K562 (cell line): ENCODE measurements at places on chromosomes 16 and 17.

DNA sequence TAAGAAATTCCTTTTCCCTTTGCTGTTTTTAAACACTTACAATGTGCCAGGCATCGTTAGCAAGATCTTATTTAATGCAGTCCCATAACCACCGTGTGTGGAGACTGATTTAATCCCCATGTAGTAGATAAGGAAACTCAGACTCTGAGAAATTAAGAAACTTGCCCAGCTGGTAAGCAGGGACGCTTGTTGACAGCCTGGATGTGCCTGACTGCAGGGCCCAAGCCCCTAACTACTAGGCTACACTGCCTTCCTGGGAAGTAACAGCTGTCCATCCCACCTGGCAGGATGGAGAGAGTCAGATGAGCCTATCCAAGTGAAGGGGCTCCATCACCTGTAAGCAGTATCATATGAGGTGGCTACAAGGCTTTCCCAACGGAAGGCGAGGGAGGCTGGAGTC, 23.1 kb downstream of the CDK5RAP3 start:
- DNase-seq, result no peak

DNA sequence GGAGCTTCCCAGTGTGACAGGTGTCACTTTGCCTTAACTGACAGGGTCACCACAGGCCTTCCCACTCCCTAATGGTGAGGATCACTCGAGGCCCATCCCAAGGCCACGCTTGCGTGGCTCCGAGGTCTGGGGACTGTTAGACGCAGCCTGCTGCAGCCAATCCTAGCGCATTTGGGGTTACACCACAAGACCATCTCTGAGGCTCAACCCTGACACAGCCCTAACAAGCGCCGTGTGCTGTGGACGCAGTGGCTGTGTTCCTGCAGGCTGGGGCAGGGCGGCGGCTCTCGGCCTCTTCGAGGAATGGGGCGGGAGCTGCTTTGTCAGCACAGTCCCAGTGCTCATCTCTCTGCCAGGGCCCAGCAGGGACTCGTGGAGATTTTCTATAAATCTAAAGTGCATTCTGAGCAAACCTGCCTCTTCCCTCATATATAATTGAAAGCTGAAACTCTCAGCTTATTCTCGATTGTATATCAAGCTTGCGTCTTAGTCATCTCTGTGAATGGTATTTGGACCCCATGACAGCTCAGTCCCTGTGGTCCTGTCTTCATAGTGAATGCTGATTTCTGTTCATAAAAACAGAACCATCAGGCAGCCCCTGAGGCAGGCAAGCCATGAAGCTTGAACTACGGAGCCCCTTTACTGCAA, 65.8 kb upstream of the CHMP6 start:
- DNase-seq, result no peak

DNA sequence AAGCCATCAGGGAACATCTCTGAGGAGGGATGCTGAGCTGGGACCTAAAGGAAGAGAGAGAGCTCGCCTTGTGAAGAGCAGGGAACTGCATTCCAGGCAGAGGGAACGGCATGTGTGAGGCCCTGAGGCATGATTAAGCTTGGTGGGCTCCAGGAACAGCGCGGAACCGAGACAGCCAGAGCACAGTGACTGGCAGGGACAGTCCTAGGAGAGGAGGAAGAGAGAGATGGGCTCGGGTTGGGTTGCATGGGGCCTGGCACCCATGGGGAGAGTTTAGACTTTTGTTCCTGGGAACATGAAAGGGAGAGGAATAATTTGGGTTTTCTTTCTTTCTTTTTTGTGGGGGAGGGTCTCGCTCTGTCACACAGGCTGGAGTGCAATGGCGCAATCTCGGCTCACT, 39.2 kb upstream of the CPNE2 start:
- no peak for DNase-seq

- DNase-seq, result no peak
These were observed 20.5 kb upstream of the ZNF652 start for GRCh38 chr17:49382556-49382955.

GRCh38 chr16:1781758-1782407, 488 bp downstream of the SPSB3 start:
- DNase-seq, result no peak

GRCh38 chr17:65053354-65053881, 3.1 kb downstream of the GNA13 start:
- no peak for DNase-seq

- DNase-seq, result no peak
These were observed 4.7 kb downstream of the NUBP2 start for GRCh38 chr16:1787322-1788094.

- DNase-seq, result no peak
These were observed 28.6 kb upstream of the TVP23A start for GRCh38 chr16:10847176-10847575.

- DNase-seq, result no peak
These were observed 224.7 kb downstream of the SNX29 start for GRCh38 chr16:12201216-12201615.

DNA sequence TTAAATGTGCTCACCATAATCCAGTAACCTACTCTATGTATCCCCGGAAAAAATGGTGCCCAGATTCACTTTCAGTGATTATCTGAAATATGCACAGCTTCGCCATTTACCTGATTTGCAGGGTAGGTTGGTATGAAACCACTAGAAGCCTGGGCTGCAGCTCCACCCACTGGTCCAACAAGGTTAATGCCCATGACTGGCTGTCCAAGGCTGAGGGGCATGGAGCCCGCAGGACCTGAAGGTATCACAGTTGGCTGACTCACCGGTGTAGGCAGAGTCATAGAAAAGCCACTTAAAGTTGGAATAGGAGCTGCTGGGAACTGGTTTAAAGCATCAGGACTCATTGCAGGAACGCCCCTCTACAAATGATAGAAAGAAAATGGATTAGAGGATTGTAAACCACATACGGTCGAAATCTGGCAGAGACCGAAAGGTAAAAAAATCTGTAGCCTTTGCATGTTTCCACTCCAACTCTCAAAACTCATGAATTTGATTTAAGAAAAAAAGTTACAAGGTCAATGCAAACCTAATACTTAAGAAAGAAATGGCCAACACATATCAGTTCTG, 38.6 kb downstream of the SYNRG start:
- DNase-seq, result peak; percentile 47

GRCh38 chr16:10609402-10609774, 29.0 kb upstream of the EMP2 start:
- no peak for DNase-seq

GRCh38 chr16:68166264-68166663, 69.7 kb downstream of the ESRP2 start:
- no peak for DNase-seq

- DNase-seq, result no peak
These were observed 10.3 kb downstream of the PHAF1 start for GRCh38 chr16:67120025-67120424.

GRCh38 chr17:79255926-79256585, 181.4 kb downstream of the ENGASE start:
- no peak for DNase-seq
